ENCODE measurements at places on chromosomes 3 and 15. TPM values are rescaled to one million over a fixed set of nuclear protein-coding genes. Genes with fewer than 3 reads are reported as not detected.
A peak's percentile ranks its signal among the peaks of the same experiment; 100 is the strongest.

GOLGA8G gene
- not detected for polyA plus RNA-seq

AP3B2 gene
- polyA plus RNA-seq: 10.2 TPM

CCDC33 gene
- polyA plus RNA-seq: 2.2 TPM

CRELD1 gene
- 64.8 TPM for polyA plus RNA-seq

DNA sequence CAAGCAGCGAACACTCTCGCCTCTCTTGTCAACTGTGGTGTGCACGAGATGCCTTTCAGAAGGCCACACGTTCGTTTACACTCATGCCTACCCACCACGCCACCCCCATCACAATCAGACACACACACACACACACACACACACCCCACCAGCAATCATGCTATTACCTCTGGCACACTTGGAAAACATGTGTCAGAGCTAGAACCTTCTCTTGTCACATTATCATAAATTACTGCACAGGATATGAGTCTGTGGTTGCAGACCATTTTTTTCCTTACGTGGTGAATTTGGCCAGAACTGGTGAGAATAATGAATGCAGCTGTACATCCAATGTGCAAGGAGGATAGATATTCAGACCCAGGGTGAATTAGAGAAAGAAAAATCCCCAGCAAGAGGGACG is 52.4 kb downstream of the TRIM69 start:
- H3K27me3 ChIP-seq: peaks cover 2% of the 10 kb centered on the region
- H3K27ac ChIP-seq: no peak overlapping the region
- H3K36me3 ChIP-seq: no peaks in the 10 kb centered on the region
- H3K4me1 ChIP-seq: no peaks in the 10 kb centered on the region
- no peak for DNase-seq
- H3K4me3 ChIP-seq: no peak overlapping the region

DNA sequence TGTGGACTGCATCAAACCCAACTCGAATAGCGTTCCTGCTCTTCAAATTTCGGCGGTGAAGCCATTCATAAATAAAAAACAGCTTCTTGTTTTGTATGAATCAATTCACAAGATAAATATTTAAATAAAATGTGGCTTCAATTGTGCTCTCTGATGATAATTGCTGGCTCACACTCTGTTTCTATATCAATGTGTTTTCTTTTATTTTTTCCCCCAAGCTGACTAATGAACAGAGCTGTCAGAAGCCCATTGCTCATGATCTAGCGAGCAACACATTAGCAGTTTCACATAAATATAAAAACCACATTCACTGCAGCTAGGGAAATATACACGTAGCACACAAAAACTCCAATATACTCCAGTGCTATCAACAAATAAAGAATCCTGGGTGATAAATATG is 45.0 kb upstream of the FOXP1 start:
- H3K4me3 ChIP-seq: no peak overlapping the region
- no peaks in the 10 kb centered on the region for H3K27me3 ChIP-seq
- DNase-seq: no peak
- H3K36me3 ChIP-seq: no peaks in the 10 kb centered on the region

- no peak overlapping the region for H3K4me3 ChIP-seq
- no peaks in the 10 kb centered on the region for H3K4me1 ChIP-seq
- DNase-seq: no peak
- no peaks in the 10 kb centered on the region for H3K36me3 ChIP-seq
Measured at GRCh38 chr15:101108461-101108775, 143.4 kb downstream of the CHSY1 start.

DNA sequence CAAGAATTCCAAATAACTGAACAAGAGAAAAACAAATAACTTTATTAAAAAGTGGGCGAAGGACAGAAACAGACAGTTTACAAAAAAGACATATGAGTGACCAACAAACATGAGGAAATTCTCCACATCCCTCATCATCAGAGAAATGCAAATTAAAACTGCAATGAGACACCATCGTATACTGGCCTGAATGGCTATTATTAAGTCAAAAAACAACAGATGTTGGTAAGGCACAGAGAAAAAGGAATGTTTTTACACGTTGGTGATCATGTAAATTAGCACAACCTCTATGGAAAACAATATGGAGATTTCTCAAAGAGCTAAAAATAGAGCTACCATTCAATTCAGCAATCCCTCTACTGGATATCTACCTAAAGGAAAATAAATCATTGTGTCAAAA is 1260.4 kb upstream of the ALCAM start:
- H3K27ac ChIP-seq: no peak overlapping the region
- no peak for DNase-seq
- H3K4me3 ChIP-seq: no peak overlapping the region
- H3K27me3 ChIP-seq: no peaks in the 10 kb centered on the region
- no peaks in the 10 kb centered on the region for H3K36me3 ChIP-seq

GRCh38 chr15:40787344-40787841 is 17.6 kb downstream of the C15orf62 start:
- peak; percentile 67 for DNase-seq
- peaks cover 16% of the 10 kb centered on the region for H3K4me1 ChIP-seq
- no peak overlapping the region for H3K4me3 ChIP-seq
- peaks cover 8% of the 10 kb centered on the region for H3K36me3 ChIP-seq

DNA sequence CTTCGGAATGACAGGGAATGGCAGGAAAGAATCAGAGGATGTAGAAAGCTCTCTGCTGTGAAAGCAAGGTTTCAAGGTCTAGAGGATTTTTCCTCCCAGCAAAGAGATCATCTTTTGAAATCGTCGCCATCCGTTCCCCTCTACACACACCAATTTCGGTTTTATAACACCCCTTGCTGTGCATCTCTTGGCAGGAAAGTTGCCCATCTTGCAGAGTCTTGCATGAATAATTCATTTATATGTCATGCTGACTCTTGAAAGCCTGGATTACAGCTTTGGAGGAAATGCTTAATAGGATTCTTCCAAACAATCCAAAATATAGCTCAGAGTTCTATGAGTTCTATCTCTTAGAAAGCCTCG is 262.7 kb downstream of the CHL1 start:
- no peak overlapping the region for H3K4me3 ChIP-seq
- no peaks in the 10 kb centered on the region for H3K36me3 ChIP-seq
- H3K4me1 ChIP-seq: peaks cover 6% of the 10 kb centered on the region
- no peaks in the 10 kb centered on the region for H3K27me3 ChIP-seq
- no peak for DNase-seq
